ENCODE measurements at places on chromosomes 2 and 18. TPM values are rescaled to one million over a fixed set of nuclear protein-coding genes. Genes with fewer than 3 reads are reported as not detected.

Gene NR4A2
- 1.4 TPM for total RNA-seq

Gene DCC
- total RNA-seq, result 0.13 TPM

Gene CDCA7
- total RNA-seq, result 2.5 TPM

Gene RNMT
- 35.7 TPM for total RNA-seq

Gene KCNG3
- not detected for total RNA-seq

Gene EGR4
- total RNA-seq, result not detected

Gene ST6GAL2
- 0.32 TPM for total RNA-seq

Gene TNFRSF11A
- total RNA-seq, result under 0.01 TPM

Gene FBXO41
- total RNA-seq, result 1.4 TPM

Gene CABYR
- 4.8 TPM for total RNA-seq

Gene EMILIN2
- 6.4 TPM for total RNA-seq

Gene TMEM247
- total RNA-seq, result not detected

Gene FANCL
- total RNA-seq, result 25.0 TPM

Gene RSAD2
- total RNA-seq, result 1.0 TPM

Gene CD207
- not detected for total RNA-seq

Gene NOSTRIN
- total RNA-seq, result 1.5 TPM

Gene TTN
- total RNA-seq, result 0.13 TPM

Gene ASNSD1
- 72.4 TPM for total RNA-seq

Gene CXCR2
- not detected for total RNA-seq

Gene SP5
- total RNA-seq, result not detected

Gene PRSS56
- not detected for total RNA-seq

Gene TMSB10
- total RNA-seq, result 1,573 TPM

Data from articular chondrocyte of knee joint (primary cell).